Uterine smooth muscle cell (primary cell): ENCODE measurements at places on chromosomes 4 and X. TPM values are rescaled to one million over a fixed set of nuclear protein-coding genes. Genes with fewer than 3 reads are reported as not detected.

SSX2 gene
- total RNA-seq = not detected in 2 replicates

CPLX1 gene
- total RNA-seq = under 0.01 TPM in 1 of 2 replicates, not detected in the other

ARSH gene
- not detected in 2 replicates for total RNA-seq

AREG gene
- 0.11 and 0.37 TPM in 2 replicates for total RNA-seq

ETDB gene
- total RNA-seq = not detected in 2 replicates

SLC34A2 gene
- not detected in 2 replicates for total RNA-seq

FGF16 gene
- under 0.01 TPM in 1 of 2 replicates, not detected in the other for total RNA-seq

PWWP3B gene
- total RNA-seq = 13.3 and 35.0 TPM in 2 replicates

RTL3 gene
- not detected in 2 replicates for total RNA-seq

DACH2 gene
- not detected in 2 replicates for total RNA-seq

TEX13C gene
- total RNA-seq = not detected in 2 replicates
